Adipocyte (in vitro differentiated cells): ENCODE measurements at places on chromosomes 5 and 9.

DNA sequence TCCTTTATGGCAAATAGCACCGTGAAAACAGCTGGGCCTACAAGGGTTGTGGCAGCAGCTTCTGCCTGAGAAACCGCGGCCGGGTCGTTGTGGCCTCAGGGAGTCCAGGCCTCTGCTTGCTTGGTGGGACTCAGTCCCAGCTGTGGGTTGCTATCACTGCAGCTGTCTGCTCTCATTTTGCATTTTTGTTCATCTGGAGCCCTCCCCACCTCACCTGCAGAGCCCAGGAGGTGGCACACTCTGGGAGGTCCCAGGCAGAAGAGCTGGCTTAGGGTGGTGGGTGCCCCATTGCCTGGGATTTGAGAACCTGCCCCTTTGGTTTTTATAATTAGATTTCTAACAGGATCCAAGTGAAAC, 138.4 kb downstream of the GADD45G start:
- DNase-seq, result no peak

- no peak for DNase-seq
Measured at GRCh38 chr9:106891286-106891685, 28.3 kb downstream of the ZNF462 start.

- DNase-seq, result no peak
Measured at GRCh38 chr5:76380346-76381066, 22.6 kb upstream of the IQGAP2 start.

GRCh38 chr9:76521244-76521681, 62.3 kb downstream of the GCNT1 start:
- DNase-seq, result no peak

DNA sequence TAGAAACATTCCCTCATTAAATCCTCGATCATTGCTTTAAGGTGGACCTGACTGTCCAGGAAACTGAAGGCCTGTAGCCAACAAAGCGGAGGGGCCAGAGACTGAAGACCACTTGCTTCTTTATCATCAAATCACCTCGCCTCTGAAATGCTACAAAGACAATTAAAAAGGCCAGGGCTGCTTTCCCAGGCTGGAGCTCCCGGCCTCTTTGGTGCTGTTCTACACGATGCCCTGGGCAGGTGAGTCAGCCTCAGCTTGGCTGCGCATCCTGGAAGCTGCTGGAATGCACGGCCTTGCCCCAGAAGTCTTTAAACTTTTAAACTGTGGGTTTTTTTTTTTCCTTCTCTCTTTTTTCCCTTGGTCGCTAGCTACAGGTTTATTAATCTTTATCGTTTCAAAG, 46.5 kb downstream of the SH3PXD2B start:
- DNase-seq, result peak; percentile 60

- DNase-seq, result no peak
Measured at GRCh38 chr5:4570047-4570995, 569.8 kb upstream of the ADAMTS16 start.
